GM12865 (cell line): ENCODE measurements at places on chromosomes 1 and 21.

- DNase-seq = no peak
These were observed 640.4 kb downstream of the LMO4 start for GRCh38 chr1:87969040-87969439.

GRCh38 chr1:170247751-170248521 lies 102.2 kb downstream of the NTMT2 start:
- peak; percentile 68 for DNase-seq

DNA sequence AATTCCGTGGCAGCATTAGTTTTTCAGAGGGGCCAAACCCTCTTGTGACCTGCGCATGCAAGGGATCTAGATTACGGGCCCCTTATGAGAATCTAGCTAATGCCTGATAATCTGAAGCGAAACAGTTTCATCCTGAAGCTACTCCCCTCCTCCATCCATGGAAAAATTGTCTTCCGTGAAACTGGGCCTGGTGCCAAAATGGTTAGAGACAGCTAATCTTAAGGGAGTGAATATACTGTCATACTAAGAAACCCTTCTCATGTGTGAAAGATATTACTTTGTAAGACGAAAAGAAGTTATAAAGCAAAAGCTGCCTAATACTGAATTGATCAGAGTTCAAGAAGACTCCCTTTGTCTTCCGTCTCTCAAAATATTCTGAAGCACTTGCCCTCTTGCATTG lies 166.3 kb downstream of the DUSP10 start:
- DNase-seq = no peak

- no peak for DNase-seq
These were observed 82.2 kb upstream of the GUCA2B start for GRCh38 chr1:42070996-42071395.

DNA sequence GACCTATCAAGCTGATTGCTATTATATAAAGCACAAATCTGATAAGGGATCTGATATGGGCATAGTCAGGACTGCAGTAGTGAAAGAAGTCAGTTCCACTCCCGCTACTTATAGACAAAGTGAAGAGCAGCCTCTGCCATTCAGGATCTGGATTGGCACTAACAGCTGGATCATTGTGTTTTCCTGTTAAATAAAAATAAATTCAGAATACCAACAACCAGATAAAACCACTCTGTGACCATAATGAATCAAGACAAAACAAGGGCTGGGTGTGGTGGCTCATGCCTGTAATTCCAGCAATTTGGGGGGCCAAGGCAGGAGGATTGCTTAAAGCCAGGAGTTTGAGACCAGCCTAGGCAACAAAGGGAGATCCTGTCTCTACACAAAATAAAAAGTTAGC lies 5.0 kb upstream of the GLRX2 start:
- no peak for DNase-seq

DNA sequence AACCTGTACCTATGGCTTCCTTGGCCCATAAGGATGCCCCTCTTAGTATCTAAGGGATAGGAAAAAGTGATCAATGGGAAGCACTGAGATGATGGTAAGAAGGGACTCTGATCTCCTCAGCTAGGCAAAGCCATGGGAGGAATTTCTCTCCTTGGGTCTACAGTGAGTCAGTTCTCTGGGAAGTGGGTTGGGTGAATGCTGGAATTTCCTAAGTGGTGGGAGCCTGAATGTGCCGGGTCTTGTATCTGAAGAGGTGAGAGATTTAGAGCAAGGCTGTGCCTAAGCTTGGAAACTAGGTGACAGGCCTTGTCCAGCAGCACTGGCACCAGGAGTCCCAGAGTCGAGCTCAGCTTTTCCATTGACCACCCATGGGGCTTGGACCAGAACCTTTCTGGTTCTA lies 96.3 kb upstream of the SLC2A1 start:
- no peak for DNase-seq

DNA sequence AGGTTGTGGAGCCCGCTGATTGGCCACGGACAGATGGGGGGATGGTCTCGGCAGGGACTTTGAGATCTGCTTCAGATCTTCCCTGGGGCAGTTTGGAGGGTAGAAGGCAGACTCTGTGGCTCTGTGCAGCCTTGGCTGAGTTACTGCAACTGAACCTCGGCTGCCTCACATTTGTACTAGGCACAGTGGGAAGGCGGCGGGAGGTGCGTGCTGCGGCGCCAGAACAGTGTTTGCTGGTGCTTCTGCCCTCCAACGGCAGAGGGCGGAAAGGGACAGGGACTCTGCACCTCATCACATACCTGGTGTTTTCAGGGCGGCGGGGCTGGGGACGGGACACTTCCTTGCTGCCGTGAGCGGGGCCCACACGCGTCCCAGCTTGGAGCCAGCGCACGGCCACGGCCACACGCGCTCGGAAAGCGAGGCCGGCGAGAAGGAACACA lies 26.2 kb downstream of the SLC66A1 start:
- DNase-seq = no peak

- DNase-seq = no peak
These were observed 112.3 kb downstream of the HLX start for GRCh38 chr1:220991506-220991905.

DNA sequence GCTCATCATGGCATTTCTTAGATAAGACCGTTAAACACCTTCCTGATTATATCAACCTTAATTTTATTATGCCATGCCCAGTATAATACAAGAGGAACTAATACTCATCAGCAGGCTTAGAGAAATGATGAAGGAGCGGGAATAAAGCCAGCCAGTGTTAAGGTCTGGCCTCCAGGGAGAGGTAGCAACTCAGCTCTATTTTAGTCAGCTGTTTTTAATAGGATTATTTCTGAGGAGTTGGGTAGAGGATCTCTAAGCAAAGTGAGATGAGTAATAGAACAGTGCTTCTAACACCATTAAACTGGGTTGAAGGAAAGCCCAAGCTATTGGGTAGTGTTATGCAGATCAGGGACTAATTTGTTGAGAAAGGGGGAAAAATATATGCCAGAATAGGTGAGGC lies 921.5 kb downstream of the TTLL7 start:
- DNase-seq = no peak

- DNase-seq = peak; percentile 9
These were observed 18.9 kb downstream of the SPATA46 start for GRCh38 chr1:162357681-162358266.

- DNase-seq = peak; percentile 18
These were observed 3.1 kb upstream of the TXNIP start for GRCh38 chr1:145999321-146000024.

GRCh38 chr1:186559601-186560116 lies 98.7 kb upstream of the PDC start:
- no peak for DNase-seq

- no peak for DNase-seq
These were observed 444.0 kb downstream of the NPHP4 start for GRCh38 chr1:5548266-5548665.

DNA sequence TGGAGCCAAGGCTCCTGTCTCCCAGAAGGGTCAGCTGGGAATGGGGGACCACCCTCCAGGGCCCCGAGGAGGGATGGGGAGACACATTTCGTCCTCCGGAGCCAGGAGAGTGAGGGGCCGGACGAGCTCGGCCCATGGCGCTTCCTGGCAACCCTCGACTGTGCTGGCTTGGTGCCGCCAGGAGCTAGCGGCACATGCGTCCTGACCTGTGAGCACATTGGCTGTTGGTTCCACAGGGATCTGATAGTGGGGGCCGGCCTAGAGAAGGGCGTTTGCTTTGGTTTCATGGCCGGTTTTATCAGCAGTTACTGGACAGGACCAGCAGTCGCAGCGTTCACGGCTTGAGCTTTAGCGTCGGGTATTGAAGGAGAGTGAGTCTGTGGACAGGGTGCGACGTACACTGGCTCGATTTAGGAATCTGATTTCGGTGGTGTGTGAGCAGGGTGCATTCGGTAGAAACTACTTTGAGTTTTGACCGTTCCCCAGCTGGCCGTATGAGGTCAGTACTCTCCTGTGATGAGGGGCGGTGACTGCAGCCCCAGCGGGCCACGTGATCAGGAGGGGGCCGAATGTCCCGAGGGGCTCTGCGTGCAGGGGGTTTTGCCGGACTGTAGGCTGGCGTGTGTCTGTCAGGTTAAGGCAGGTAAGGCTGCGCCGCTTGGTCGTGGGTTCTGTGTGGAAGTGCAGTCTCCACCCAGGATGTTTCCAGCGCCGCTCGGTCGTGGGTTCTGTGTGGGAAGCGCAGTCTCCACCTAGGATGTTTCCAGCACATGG lies 18.7 kb downstream of the FAAP20 start:
- DNase-seq = no peak

DNA sequence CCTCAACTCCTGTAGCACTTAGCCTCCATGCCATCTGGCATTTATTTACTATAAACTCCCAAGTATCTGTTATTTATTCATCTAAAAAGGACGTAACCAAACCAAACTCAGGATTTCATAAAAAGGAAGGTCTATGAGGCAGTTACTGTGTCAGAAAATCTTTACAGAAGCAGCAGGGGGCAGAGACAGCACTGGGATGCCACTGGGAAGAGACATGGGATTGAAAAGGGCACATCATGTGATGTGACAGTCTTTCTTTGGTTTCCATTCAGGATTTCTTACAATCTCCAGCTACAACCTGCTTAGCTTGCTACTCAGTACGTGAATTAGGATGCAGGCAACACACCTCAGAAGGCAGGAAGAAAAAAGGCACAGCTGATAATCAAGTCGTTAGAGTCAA lies 31.2 kb downstream of the SPRTN start:
- no peak for DNase-seq

GRCh38 chr1:240517891-240518290 lies 94.1 kb downstream of the GREM2 start:
- no peak for DNase-seq

- no peak for DNase-seq
These were observed 300.0 kb downstream of the HHIPL2 start for GRCh38 chr1:222247811-222248310.

GRCh38 chr1:119026956-119027355 lies 38.8 kb upstream of the TBX15 start:
- DNase-seq = no peak

- DNase-seq = no peak
These were observed 27.4 kb downstream of the PRKACB start for GRCh38 chr1:84171481-84171880.

DNA sequence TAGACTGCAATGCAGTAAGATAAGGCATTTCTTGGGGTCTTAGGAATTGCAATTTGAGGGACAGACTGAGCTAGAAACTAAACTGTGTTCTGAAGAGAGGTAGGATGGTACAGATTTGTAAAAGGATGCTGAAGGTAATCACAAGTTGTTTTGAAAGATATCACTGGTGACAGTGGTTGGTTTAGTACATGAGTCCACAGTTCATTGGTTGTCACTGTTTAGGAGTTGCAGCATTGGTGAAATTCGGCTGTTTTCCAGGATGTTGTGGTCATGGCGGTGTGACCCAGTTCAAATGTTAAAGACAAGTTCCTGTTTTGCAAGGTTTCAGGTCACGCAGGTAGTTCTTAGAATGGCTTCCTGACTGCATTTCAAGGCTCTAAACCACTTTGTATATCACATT lies 292.8 kb upstream of the B3GALT2 start:
- DNase-seq = peak; percentile 90
